RCC 7860 (cell line): ENCODE measurements at places on chromosomes 2 and 18.

DNA sequence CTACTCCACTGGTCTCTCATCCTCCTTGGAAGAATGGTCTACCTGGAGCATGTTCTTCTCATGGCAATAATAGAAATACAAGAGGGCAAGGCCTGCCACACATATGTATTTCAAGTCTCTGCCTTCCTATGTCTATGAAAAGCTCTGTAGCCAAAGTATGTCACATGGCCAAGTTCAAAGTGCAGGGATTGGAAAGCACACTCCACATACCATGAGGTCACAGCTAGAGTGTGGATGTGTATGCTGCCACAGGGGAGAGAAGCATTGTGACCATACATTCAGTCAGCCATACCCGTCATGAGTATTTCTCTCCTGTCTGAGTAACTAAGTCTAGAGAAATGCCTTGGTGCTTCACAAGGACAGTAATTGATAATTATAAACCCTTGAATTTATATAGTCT is 8.8 kb upstream of the EIF2AK3 start:
- DNase-seq = no peak

DNA sequence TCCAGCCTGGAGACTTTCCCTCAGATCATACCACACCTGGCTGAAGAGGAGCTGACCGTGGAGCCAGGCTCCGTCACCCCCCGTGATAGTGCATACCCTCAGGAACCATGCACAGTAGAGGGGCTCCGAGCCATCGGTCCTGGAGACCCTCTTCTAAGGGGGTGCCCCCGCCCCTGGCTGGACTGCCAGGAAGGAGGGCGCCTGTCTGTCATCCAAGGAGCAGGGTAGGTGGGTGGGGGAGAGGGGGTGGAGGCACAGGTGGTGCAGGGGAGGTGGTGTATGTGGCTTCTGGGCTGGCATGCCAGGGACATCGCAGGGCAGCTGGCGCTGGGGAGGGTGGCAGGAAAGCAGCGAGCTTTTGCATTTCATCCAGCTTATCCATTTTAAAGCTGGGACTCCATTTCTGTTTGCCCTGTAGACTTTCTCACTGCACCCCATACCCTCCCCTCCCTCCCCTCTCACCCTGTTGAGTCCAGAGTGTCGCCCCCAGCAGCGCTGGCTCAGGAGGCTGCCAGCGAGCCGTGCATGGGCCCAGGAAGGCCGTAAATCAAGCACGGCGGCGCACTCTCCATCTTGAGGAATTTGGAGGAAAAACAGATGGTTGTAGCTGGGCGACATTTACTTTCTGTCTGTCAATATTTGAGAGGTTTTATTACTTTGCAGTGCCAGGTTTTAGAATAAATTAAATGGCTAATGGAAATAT is 56.2 kb upstream of the HS6ST1 start:
- no peak for DNase-seq

DNA sequence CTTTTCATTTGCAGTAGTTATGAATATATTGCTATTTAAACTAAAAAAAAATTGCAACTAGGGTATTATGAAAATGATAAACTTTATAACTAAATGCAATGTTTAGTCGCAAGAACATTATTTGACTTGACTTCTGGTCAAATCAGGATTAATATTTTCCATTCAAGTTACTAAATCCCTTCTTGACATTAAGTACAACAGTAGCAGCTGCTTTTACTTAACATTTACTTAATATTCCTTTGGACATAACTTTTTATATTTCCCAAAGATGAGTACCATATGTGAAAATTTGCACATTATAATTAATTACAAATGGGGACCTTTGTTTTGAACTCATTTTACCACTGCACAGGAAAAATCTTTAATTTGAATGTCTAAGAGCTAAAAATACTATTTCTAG is 74.0 kb downstream of the PMS1 start:
- DNase-seq = no peak

- DNase-seq = no peak
Measured at GRCh38 chr2:67340133-67341011, 56.8 kb upstream of the ETAA1 start.

- no peak for DNase-seq
Measured at GRCh38 chr2:162212366-162212765, 30.9 kb downstream of the FAP start.

- no peak for DNase-seq
Measured at GRCh38 chr2:143255899-143256298, 126.7 kb downstream of the ARHGAP15 start.

GRCh38 chr2:134306521-134306920 is 52.6 kb downstream of the MGAT5 start:
- no peak for DNase-seq
